Head of caudate nucleus (tissue), 42 donors: ENCODE measurements at places on chromosomes 3 and 15.

GRCh38 chr3:37582086-37582485, 279.6 kb upstream of the CTDSPL start:
- DNase-seq, result no peak

DNA sequence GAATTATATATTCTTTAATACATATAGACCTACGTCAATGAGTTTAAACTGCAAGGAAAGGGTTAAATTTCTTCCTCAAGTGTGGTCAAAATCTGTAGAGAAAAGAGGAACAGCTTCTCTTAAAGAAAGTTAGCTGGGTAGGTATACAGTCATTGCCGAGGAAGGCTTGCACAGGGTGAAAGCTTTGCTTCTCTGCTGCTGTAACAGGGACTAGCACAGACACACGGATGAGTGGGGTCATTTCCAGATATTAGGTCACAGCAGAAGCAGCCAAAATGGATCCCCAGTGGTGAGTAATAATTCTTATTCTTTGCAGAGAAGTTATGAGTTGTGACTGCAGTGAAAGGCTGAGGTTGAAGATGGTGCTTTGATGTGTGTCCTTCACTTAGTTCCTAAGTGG, at the start of gene CD86:
TSS of gene CD86 (plus strand) at position 148 of the 400 bp plus-strand sequence. CDS start at position 276, 128 bp downstream.
- DNase-seq, result no peak

DNA sequence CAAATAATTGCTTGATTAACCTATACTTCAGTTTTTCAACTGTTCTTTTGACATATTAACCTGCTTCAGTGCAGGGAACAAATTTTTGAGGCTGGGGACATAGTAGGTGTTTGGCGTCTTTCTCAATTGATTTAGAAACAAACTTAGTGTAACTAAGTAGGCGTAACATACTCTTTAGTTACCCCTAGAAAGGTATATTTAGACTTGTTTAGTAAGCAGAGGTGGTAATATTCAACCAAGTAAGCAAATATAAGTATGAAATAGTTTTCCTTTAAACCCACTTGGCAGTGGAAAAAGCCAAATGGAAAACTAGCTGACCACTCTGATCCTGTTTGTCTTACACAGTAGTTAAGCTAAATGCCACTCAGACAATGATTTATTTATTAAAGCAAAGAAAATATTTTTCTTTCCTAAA, 113.2 kb downstream of the MBNL1 start:
- no peak for DNase-seq

DNA sequence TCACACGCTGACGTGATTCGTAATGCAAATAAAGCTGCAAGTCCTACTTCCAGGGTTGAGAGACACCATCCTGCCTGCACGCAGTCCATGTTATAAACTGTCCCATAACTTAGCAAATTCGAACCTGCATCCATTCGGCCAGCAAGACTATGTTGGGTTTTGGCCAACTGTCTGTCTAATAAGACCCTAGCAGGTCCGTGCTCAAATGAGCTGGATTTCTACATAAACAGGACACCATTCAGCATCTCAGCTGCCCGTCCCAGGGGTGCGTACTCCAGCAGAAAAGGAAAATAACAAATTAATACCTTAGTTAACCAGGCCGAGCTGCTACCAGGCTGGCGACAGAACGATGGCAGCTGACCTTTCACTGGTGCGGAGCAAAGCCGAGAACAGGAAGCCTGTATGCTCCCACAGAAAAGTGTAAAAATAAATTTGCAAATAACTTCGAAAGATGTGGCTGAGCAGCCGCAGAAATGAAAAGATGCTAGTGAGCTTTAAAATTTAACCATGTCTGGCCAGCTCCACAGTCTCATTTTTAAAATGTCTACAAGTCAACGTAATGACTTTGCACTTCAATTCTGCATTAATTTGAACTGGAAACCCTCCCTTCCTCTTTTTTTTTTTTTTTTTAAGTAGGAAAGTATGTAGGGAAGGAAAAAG, 97.1 kb upstream of the SNRPA1 start:
- DNase-seq, result no peak

- peak; percentile 53 for DNase-seq
These were observed 203.7 kb downstream of the SLC9A9 start for GRCh38 chr3:143644370-143645089.

DNA sequence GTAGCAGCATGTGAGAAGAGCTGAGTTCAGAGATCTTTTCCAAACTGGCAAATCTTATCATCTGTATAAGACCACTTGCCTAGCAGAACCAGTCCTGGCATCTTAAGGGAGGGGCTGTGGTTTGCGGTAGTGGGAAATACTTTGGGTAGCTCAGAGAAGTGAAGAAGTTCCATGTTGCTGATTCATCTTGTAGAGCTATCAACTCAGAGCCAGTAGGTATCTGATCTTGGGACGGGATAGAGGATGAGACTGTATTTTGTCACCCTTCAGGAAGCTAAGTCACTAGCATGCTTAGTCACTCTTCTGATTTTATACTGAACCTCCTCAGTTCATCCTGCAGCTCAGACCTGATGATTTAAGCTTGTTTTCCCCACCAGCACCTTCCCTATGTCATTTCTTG, 211.4 kb downstream of the NR1D2 start:
- DNase-seq, result no peak

- no peak for DNase-seq
These were observed 101.2 kb downstream of the LPP start for GRCh38 chr3:188255190-188255589.

- no peak for DNase-seq
These were observed 208.7 kb downstream of the VGLL3 start for GRCh38 chr3:86782286-86782685.

DNA sequence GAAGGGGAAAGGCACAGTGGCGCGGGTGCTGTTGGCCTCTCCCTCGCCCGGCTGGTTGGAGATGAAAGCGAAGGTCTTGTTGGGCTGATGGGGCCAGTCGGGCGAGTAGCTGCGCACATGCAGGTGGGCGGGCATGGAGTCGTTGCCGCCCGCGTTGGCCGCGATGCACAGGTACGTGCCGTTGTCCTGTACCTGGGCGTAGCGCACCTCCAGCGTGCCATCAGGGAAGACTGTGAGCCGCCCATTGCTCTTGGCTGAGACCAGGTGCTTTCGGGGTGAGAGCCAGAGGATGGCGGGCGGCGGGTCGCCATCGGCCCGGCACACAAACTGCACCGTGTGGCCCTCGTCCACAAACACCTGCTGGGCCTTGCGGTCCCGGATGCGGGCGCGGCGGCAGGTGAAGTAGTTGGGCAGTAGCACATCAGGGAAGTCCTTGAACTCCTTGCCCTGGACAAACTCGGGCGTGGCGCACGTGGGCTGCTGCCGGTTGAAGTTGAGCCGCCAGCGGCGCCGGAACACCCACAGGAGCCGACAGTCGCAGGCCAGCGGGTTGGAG, 18.4 kb downstream of the LINGO1 start:
- DNase-seq, result no peak

GRCh38 chr15:68672251-68672650, 93.5 kb downstream of the CORO2B start:
- no peak for DNase-seq

DNA sequence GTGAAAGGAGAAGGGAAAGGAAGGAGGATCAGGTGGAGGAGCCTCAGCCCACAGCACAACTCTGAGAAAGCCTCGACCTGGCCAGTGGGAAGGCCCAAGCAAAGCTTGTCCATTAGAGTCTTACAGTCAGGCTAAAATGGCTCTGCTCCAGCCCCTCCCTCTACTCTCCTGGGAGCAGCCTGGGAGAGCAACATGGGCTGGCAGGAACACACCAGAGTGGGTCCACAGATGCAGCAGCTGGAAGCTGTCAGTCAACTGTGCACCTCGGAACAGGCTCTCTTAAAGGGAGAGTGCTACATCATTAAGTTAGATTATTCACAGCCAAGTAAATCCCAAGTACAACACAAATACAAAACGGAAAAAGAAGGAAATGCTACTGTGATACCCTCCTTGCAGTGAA, 98.0 kb upstream of the LIMD1 start:
- no peak for DNase-seq

GRCh38 chr3:5188419-5189221, 1.1 kb downstream of the EDEM1 start:
- no peak for DNase-seq

DNA sequence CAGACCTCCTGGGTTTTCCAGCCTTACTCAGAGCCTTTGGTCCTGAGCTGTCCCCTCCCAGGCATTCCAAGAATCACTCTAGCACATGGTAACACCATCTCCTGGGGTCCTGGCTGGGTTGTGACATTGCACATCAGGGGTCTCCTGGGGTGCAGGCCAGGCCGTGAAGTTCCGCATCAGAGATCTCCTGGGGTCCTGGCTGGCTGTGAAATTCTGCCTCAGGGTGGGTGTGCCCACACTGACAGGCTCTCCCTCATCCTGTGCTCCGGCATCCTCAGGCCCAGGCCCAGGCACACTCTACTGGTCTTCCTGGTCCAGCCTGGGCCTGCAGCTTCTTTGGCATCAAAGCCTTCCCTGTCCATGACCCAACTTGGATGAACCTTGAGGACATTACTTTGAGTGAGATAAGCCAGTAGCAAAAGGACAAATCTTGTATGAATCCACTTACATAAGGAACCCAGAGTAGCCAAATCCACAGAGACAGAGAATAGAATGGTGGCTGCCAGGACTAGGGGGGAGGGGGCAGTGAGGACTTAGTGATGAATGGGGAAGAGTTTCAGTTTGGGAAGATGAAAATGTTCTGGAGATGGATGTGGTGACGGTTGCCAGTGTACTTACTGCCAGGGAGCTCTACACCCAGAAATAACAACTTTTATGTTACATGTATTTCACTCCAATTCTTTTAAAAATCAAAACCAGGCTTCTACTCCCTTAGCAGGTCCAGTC, 49.1 kb upstream of the KLF13 start:
- DNase-seq, result peak; percentile 19

DNA sequence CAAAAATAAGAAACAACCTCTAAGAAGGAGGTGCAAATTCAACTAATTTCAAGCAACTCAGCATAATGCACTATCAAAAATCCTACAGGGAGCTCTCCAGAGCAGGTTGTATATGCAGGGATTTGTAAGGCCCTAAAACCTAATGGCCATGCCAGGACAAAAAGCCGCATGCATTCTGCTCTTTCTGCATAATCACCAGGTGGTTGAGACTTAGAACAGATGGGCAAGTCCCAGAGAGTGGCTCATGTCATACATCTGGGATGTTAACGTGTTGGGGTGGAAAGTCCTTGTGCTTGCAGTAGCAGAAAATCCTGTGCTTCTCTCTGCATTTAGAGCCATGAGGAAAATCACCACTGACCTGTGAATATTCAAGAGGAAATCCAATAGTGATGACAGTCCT, 1002.9 kb downstream of the AGBL1 start:
- no peak for DNase-seq

DNA sequence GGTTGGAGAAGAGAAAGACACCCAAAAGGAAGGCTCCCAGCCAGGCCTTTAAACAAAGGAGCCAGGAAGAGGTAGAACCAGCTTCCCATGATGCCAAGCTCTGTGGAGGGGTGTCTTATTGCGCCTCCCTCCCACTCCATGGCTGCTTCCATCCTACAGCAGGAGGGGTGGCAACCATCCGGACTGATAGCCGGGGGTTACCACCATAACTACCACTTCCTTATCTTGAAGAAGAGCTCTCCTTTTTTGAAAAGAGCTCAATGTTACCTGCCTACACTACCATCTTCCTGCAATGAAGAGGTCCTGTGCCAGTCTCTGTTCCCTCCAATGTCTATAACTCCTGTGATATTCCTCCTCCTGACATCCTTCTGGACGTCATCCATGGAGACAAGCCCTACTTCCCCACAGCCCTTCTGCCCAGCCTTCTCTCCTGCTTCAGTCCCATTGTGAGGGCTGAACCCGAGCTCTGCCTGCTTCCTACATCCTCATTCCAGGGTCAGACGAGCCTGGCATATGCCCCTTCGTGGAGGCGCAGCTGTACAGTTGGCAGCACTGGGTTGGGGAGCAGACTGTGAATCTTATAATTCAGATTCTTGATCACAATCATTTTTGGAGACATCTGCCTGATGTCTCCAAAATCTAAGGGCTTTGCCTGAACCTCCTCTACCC, 8.5 kb downstream of the CCDC9B start:
- DNase-seq, result no peak

DNA sequence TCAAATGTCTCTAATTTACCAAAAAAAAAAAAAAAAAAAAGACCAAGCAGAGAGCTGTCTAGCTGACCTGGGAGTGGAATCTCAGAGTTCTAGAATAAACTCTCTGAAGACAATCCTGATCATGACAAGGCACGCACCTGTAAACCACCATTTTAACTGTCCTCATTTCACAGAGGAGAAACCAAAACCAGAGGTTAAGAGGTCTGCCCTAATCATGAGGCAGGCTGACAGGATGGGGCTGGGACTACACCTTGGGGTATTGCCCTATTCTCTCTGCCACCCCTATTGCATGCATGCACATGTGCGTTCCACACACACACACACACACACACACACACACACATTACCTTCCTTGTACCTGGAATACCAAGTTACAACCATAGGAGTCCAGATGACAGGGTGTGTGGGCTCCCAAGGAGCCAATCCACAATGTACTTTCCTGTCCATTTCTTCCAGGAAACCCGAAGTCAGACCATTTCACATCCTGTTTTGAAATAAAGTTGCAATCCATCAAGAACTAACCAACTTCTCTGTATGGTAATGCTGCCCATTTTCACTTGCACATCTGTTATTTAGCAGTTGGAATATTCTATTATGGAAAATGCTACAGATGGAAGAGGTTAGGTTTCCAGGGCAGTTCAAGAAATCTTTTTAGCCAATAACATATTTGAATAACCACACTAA, 34.6 kb downstream of the HSPBAP1 start:
- DNase-seq, result no peak

- no peak for DNase-seq
These were observed 194.7 kb upstream of the NANOGP8 start for GRCh38 chr15:35279811-35280210.

GRCh38 chr3:22265403-22265802, 514.4 kb upstream of the ZNF385D start:
- DNase-seq, result no peak

- DNase-seq, result no peak
These were observed 321.6 kb upstream of the CHRM5 start for GRCh38 chr15:33646744-33647143.

- DNase-seq, result no peak
These were observed 41.1 kb downstream of the TSC22D2 start for GRCh38 chr3:150449169-150449721.

- no peak for DNase-seq
These were observed 269.4 kb upstream of the PEX5L start for GRCh38 chr3:180306155-180306554.

GRCh38 chr3:149936812-149937230, 33.9 kb downstream of the PFN2 start:
- DNase-seq, result peak; percentile 45

DNA sequence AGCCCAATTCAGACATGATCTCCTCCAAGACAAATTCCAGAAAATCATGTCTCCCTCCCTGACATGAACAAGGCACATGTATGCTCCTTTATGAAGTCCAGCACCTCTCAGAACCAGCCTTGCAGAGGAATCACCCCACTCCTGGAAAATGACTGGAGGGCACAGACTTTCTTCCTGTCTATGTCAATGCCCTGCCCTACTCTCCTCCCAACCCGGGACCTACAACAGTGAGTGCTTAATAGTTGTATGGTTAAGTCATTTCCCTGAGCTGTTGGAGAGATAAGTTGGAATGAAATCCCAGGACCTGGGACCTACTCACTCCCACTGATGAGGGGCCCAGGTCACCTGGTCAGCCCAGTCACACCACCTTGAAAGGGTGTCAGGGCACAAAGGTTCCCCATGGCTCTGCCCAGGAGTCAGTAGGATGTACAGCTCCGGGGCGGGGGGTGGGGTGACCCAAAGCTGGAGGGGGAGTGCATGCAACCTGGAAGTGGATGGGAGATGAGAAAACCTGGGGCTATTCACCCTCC, 80.1 kb upstream of the HERC1 start:
- DNase-seq, result no peak

- peak; percentile 31 for DNase-seq
These were observed 59.7 kb downstream of the NOX5 start for GRCh38 chr15:69074001-69074842.

GRCh38 chr15:101329867-101330380, 34.9 kb upstream of the SNRPA1 start:
- DNase-seq, result no peak
